ENCODE measurements at places on chromosomes 5 and 9. TPM values are rescaled to one million over a fixed set of nuclear protein-coding genes. Genes with fewer than 3 reads are reported as not detected.

PDE8B gene
- total RNA-seq = 0.05 TPM

ZNF367 gene
- 33.7 TPM for total RNA-seq

- no peak for DNase-seq
Measured at GRCh38 chr5:96962540-96962991, 26.7 kb downstream of the LNPEP start.

GRCh38 chr5:76683816-76684731 is 31.9 kb upstream of the F2R start:
- no peak for DNase-seq

NR5A1 gene
- not detected for total RNA-seq

- DNase-seq = no peak
Measured at GRCh38 chr9:14089051-14089803, 224.7 kb downstream of the NFIB start.

GRCh38 chr9:24035816-24036215 is 209.8 kb upstream of the ELAVL2 start:
- no peak for DNase-seq

Measured in A172 (cell line).